ENCODE measurements at places on chromosomes 12 and 14.
A peak's percentile ranks its signal among the peaks of the same experiment; 100 is the strongest.

GRCh38 chr12:132759359-132759758 is 2.3 kb downstream of the ANKLE2 start:
- DNase-seq: no peak

DNA sequence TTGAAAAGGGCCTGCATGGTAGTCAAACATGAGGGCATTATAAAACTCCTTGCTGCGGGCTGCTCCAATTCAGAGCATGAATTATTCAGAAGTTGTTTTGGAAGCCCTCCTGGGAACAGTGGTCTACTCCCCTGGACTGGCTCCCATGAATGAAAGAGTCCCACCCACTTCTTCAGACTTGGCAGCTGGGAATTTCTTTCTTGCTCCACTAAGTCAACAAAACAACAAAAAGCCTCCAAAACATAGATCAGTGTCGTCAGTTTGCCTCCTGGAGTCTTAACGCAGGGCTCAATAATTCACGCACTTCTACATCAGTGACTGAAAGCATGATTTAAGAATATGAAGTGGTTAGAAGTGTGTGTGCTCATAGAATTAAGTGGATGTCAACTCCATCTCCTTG is 37.9 kb downstream of the AKAP6 start:
- DNase-seq: no peak

- DNase-seq: no peak
These were observed 162.1 kb downstream of the NAV3 start for GRCh38 chr12:77992760-77993159.

DNA sequence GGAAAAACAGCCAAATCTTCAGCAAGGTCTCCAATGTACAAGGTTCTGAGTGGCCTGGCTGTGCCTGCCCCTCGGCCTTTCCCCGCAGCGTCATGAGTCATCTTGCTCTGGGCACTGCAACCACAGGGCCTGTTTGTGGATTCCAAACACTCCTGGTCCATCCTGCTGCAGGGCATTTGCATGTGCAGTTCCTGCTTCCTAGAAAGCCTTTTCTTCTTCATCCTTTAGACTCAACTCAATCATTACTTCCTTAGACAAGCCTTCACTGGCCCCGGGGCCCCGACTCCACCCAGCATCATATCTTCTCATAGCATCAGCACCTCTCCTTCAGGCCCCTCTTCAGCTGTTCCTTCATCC is 101.8 kb upstream of the EGLN3 start:
- no peak for DNase-seq

- DNase-seq: no peak
These were observed 2.1 kb downstream of the IFI27 start for GRCh38 chr14:94112513-94113063.

DNA sequence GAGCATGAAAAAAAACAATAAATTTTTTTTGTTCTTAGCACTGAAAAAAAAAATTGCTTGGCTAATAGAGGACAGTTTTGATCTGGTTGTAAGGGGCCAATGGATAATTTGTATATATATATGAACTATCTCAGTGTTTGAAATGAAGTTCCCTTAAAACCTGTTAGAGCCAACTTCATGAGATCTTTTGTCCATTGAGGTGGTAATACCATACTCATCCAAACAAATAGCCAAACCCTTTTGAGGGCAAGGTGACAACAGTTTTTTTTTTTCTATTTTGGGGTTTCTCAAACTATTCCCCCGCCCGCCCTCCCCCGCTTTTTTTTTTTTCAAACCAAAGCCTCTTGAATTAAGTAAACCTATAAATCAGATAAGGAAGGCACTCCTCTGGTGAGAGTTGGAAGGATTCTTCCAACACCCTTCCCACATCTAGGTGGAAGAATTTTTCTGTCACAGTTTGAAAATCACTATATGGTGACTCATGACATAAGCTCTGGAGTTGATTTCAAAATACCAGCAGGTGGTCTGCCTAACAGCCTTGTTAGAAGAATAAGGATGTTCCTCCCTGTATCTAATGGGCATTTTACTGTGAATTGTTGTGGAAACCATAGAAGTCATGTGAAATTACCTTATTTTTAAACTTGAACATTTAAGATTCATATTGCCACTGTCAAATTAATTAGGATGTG is 10.2 kb downstream of the ARHGAP5 start:
- DNase-seq: no peak

DNA sequence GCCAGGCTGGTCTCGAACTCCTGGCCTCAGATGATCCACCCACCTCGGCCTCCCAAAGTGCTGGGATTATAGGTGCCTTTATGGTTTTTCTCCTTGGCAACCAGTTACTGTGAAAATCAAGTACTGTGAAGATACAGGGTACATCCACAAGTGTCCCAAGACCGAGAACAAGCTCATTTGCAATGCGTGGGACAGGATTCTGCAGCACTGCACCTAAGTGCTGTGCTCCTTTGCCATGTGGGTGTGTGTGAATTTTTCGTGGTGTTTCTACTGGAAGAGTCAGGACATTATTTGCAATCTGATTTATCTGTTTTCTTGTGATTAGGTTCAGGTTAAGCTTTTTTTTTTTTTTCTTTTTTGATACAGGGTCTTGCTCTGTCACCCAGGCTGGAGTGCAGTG is 7.1 kb upstream of the C14orf93 start:
- DNase-seq: no peak

- no peak for DNase-seq
These were observed 63.6 kb downstream of the TMCC3 start for GRCh38 chr12:94586589-94587259.

DNA sequence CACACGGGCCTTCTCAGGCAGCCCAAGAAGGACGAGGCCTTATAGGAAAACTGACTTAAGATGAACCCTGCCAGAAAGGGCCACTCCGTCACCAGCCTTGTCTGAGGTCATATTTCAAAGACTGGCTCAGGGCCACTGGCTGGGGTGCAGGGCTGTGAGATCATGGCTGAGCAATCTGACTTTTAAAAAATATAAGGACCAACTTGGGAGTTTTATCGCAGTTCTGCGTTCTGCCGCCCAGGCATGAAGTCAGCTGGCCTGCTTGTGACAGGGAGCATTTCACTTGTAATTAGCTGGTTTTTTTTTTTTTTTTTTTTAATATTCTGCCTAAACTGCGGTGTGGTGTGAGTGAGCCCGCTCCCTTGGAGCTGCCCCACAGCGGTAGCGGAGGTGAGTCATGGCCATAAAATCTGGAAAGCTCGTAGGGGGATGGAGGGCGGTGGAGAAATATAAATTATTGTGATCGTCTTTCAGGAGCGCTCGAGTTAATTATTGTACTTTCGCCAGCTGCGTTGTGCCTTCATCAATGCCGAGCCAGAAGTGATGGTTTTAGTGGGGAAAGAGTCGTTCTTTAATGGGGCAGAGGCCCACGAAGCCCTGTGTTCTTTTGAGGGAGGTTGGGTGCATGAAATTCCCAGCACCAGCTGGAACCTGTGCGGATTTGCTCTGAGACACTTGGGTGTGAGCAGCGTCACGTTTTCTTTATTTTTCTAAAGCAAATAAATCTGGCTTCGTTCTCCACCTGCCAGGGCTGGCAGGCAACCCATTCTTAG is 231.9 kb downstream of the C12orf75 start:
- no peak for DNase-seq

DNA sequence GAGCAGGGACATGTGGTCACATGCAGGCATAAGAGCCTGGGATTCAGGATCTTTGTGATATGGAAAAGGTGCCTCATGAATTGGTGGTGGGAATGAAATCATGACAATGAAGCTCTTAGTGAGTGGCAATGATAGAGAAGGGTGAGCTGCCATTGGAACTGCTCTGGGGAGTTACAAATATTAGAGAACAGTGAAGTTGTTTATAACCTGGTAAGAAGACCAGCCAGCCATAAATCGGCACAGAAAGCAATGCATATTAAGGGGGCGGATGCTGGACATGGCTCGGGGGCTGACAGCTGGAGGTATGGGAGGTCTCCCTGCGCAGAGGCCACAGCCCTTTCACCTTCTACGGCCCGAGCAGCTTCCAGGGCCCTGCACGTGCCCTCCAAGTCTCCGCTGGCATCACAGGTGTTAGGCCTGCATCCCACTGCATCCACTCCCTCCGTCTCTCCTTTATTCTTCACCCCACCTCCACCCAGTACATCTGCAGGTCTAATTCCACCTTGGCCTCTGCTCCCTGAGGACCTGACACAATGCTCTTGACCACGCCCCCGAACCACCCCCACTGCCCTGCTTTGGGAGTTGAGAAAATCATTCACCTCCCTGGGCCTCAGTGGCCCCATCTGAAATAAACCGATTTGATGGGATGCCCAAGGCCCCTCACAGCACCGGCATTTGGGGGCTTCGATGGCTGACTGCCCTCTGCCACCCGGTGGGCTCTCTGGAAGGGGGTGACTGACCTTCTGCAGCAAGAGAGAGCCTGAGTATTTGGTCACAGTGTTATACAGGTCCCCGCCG is 4.1 kb downstream of the CACNA2D4 start:
- no peak for DNase-seq

DNA sequence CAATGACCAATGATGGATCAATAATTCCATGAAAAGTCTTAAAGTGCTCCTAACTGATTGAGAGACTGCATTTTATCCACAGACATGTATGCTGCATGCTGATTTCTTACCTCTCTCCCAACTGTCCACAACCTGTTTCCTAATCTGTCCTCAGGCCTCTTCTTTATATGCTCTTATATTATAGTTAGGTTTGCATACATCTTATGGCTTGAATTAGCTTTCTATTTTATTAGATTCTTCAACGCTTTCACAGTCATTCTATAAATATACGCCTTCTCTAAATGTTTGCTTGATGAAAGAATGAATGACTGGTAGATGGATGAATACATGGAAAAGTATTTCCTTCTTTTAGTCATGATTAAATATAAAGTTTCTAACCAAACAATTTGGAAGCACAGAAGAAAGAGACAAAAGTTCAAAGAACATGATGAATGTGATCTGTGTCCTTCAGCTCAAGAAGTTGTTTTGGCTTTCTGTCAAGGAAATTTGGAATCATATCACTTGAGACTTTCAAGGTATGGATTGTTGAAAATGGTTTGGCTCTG is 91.8 kb upstream of the NPAS3 start:
- no peak for DNase-seq

DNA sequence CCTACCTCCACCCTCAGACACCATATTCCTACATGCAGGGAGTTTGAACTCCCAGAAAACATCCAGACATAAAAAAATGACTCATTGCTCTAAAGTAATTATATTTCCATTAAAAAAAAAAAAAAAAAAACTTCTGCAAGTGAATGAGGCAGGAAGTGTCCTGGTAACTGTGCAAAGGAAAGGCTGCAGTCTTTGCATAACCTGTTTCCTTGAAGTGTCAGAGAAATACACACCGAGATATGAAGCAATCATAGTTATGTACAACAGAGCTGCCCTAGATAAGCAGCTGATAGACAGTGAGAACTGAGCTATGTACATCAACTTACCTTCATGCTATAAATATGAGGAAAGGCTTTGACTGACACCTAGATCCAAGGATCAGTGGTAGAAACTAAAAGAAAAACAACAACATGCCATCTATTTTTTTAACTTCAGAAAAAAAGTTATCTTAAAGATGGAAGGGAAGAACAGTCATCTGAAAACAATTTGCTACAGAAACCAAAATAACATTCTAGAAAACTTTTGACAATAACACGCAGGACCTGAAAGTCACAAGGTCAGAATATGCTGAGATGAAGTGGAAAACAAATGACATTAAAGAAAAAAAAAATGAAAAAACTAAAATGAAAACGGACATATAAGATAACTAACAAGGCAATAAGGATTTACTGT is 263.2 kb downstream of the SEC23A start:
- DNase-seq: peak; percentile 74

Measured in AML-193 (cell line).